ENCODE measurements at places on chromosomes 5 and 9.

DNA sequence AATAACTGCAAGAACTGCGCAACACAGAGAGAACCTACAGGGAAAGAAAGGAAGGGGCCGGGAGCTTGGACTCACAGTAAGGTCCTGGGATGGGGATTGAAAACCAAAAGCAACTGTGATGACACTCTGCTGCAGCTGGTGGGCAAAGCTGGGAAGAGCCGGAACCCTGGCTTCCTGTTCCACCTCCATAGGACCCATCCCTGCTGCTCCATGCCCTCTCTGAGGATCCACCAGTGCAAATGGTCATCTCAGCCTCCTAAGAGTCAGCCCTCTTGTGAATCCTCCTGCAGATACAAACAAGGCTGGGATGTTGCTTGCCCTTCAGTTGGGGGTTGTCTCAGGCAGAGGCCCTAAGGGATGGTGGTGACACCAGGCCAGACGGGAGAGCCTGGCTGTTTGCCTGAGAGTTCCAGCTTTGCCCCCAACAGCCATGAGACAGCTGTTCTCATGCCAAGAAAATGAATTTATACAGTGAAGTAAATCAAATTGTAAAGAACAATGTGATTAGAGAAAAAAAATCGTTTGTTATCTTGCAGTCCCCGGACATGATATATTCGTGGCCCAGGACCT lies 90.8 kb downstream of the TENT4A start:
- DNase-seq, result no peak

GRCh38 chr9:18106006-18106560 lies 367.9 kb upstream of the ADAMTSL1 start:
- no peak for DNase-seq

DNA sequence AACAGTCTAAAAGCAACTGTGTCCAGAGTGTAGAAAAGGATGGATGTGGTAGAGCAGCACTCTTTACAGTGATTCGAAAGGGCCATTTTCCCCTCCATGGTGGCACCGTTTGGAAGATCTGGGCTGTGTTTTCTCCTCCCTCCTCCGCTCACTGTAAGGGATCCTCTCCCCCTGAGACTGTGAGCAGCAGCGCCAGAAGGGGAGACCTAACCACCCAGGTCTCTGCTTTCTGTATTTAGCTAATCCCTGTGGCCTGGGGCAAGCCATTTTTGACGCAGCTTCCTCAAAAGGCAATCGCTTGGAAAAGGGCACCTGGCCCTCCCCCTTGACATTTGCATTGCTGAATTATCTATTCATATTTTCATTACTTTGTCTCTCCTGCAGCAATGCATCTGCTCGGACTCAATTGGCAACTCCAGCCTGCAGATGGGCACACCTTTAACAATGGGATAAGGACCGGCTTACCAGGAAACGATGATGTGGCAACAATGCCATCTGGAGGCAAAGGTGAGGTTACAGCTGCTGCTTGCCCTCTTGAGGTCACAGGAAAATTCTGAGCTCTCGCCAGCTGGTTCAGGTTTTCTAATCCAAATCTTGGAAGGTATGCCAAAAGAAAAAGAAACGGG lies 244.3 kb upstream of the WWC1 start:
- no peak for DNase-seq

GRCh38 chr9:19512103-19512832 lies 103.5 kb downstream of the ACER2 start:
- no peak for DNase-seq

GRCh38 chr5:106423109-106423897 lies 1247.4 kb downstream of the EFNA5 start:
- DNase-seq, result no peak

DNA sequence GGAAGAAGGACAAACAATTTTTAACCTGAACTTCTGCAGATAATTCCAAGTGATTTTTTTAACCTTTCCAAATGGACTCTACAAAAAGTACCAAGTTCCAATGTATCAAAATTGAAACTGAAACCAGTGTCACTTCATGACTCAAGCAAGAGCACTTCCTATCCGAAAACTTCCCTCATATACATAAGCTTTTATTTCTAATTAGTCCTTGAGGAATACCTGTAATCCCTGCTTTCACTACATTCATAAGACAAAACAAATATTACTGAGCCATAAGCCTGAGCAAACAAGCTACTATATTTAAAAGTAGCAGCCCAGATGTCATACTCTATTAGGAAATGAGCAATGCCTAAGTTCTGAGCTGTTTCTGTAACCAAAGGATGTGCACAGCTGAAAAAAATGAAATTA lies 224.4 kb downstream of the EBF1 start:
- no peak for DNase-seq

GRCh38 chr5:67215519-67216471 lies 19.2 kb upstream of the CD180 start:
- no peak for DNase-seq

- DNase-seq, result no peak
Measured at GRCh38 chr9:81335879-81336421, 353.4 kb downstream of the TLE1 start.

DNA sequence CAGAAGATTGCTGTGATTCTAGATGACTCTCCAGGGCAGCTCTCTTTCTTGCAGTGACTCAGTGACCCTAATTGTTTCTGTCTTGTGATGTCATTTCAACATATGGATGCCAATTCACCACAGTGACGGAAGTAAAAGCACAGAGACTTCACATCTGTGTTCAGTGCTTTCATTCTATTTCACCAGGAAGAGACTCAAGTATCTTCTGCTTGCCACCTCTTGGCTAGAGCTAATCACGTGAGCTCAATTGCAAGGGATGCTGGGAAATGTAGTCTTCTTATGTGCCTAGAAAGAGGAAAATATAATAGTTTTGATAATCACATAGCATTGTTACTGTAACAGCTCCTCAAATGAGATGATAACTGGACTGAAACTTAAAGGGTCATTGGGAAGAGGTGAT lies 453.3 kb upstream of the KLF4 start:
- DNase-seq, result no peak

- peak; percentile 91 for DNase-seq
Measured at GRCh38 chr9:109816490-109816889, 36.5 kb downstream of the PALM2AKAP2 start.

GRCh38 chr5:116674881-116675625 lies 100.4 kb upstream of the SEMA6A start:
- no peak for DNase-seq

DNA sequence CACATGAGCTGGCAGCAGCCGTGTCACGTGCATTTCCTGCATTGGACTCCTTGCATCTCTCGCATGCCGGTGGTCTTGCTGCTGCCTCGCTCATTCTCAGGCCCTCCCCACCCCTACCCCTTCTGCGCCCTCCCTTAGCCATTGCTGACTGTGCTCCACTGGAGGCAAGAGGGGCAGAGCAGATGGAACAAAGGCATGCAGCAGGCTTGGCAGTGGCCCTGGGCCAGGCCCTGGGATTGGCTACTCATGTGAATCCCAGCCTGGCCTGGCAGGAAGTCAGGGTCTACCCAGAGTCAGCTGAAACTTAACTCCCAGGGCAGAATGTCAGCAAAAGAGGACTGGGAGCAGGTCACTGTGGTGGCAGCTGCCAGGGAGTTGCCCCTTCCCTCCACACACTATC lies 62.3 kb downstream of the TSTD2 start:
- DNase-seq, result no peak

DNA sequence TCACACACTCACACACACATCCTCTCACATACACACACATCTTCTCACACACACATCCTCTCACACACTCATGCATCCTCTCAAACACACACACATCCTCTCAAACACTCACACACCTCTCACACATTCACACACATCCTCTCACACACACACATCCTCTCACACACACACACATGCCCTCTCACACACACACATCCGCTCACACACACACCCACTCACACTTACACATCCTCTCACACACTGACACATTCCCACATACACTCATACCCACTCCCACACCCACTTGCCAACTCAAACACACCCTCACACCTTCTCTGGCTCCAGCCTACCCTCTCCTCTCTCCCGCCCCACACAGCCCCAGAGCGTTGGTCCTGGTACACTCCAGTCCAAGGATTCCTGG lies 127.9 kb upstream of the SLC30A5 start:
- DNase-seq, result no peak

- no peak for DNase-seq
Measured at GRCh38 chr5:59617186-59617771, 276.2 kb downstream of the PDE4D start.

DNA sequence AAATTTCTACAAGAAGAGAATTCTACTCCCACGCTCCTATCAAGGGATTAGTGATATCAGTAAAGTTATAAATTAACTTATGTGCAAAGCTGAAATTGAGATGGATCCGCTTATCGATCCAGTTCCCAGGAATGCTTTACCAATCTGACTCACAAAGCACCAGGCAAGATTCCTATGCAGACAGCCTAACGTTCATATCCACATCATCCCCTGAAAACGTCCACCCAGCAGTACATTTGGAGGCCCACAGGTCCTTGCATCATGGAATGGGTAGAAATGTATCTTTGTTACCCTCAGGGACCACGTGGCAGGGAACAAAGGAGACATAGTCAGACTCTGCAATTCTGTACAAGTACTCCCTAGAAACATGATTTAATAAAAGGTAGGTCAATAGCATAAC lies 147.4 kb downstream of the ESM1 start:
- DNase-seq, result no peak

GRCh38 chr5:133341915-133342710 lies 270.2 kb downstream of the FSTL4 start:
- no peak for DNase-seq

DNA sequence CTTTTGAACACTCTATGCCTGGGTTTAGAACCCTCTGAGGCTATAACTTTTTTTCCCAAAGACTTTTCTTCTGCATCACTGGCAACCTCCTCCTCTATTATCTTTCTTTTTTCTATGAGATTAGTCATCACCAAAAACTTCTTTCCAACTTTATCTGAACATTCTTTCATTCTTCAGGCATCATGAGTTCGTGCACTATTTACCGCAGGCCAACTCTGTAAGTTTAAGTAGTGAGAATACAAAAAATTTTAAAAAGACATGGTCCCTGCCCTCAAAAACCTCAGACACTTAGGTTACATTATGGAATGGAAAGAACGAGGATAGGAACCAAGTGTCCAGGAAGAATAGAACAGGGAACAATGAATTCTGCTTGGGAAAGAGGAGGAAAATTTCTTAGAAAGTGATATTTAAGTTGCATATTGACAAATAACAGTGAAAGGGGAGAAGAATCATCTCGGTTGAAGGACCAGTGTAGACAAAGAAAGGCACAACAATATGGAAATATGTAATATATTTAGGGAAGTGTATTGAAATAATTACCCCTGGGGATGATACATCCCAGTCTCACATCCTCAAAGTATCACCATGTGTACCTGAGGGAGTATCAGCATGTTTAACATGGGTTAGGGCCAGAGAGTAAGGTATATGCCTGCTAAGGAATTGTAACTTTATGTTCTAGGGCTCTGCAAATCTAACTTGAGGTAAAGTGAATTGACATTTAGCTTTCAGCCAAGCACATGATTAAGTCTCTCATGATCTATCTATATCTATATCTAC lies 196.5 kb upstream of the NREP start:
- DNase-seq, result no peak

Data from epithelial cell of proximal tubule (primary cell).